ENCODE measurements at places on chromosomes 7 and 10. TPM values are rescaled to one million over a fixed set of nuclear protein-coding genes. Genes with fewer than 3 reads are reported as not detected.

IFIT2 gene
- total RNA-seq = 4.2 TPM

SORCS1 gene
- total RNA-seq = not detected

ZPBP gene
- total RNA-seq = not detected

SPDYE17 gene
- total RNA-seq = not detected

HKDC1 gene
- total RNA-seq = not detected

PDK4 gene
- 128 TPM for total RNA-seq

CPED1 gene
- 10.5 TPM for total RNA-seq

CDC123 gene
- 58.0 TPM for total RNA-seq

COPS6 gene
- total RNA-seq = 38.5 TPM

TRPV5 gene
- not detected for total RNA-seq
